NCI-H1092 (cell line): ENCODE measurements at places on chromosomes 2 and 18.
A peak's percentile ranks its signal among the peaks of the same experiment; 100 is the strongest.

- no peak for DNase-seq
These were observed 55.1 kb downstream of the DGKD start for GRCh38 chr2:233409286-233409991.

- peak; percentile 56 for DNase-seq
These were observed 79.8 kb downstream of the RHOB start for GRCh38 chr2:20526708-20527107.

DNA sequence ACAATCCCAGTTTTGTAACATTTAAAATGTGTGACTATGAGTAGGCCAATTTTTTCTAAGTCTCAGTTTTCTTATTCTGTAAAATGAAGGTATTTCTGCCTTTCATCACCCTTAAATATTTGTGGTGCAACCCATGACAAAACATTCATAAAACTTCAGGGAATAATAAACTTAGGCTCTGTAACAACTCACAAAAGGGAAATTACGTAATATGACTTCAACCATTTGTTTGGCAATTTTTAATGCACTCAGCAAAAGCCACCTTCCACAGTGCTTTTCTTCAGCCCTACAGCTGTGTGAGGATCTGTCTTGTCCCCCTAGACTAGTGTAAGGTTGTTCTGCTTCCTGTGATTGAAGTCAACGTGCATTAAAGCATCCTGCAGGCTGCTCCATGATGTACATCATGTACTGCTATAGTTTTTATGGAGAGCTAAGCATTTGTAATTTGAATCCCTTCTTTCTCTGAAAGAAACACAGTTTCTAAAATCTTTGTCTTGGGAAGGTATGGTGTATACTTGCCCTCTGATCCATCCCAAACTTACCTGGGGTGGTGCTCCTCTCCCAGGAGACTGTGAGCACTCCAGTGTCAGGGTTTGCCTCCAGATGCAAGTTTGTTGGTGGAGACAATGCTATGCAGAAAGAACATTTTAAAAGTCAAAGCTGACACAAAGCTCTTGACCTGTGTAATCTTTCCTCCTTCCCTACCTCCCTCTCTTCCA, 39.1 kb downstream of the FN1 start:
- no peak for DNase-seq

GRCh38 chr2:88818381-88818780, 126.9 kb downstream of the RPIA start:
- no peak for DNase-seq

DNA sequence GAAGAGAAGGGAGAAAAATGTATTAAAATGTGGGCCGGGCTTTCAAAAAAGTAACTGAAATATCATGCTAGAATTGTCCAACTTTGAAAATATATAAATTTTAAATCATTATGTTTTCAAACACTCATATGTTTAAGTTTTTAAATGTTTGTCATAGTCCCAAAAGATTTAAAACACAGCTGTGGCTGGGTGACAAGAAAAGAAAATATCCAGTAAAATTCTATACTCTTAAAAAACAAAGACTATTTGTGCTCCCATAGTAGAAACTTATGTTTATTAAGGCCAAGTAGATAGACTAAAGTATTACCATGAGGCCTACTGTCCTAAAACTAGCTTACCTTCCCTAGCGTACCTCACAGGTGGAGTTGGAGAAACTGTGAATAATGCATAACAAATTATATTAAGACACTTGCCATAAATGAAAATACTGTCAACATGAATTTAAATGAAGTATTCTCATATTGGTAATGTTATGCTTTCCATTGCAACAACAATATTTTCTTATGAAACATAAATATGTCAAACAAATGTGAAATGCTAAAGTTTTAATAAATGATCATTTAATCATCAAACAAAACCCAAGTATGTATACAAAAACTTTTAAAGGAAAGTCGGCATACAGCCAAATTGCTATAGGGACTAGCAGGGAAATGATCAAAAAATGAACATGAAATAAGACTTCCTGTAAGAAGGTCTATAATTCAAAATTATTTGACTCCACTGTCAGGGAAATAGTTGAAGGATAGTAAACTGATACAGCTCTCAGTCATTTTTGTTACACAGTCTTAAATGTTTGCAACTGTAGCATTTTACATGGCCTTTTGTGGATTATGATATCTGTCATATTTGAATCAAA, 13.4 kb downstream of the MEIS1 start:
- DNase-seq: no peak

GRCh38 chr18:44798433-44799048, 117.9 kb downstream of the SETBP1 start:
- no peak for DNase-seq

GRCh38 chr2:41949091-41949882, 98.5 kb upstream of the PKDCC start:
- DNase-seq: no peak

- DNase-seq: no peak
These were observed 3.8 kb downstream of the STAM2 start for GRCh38 chr2:152171718-152172117.

DNA sequence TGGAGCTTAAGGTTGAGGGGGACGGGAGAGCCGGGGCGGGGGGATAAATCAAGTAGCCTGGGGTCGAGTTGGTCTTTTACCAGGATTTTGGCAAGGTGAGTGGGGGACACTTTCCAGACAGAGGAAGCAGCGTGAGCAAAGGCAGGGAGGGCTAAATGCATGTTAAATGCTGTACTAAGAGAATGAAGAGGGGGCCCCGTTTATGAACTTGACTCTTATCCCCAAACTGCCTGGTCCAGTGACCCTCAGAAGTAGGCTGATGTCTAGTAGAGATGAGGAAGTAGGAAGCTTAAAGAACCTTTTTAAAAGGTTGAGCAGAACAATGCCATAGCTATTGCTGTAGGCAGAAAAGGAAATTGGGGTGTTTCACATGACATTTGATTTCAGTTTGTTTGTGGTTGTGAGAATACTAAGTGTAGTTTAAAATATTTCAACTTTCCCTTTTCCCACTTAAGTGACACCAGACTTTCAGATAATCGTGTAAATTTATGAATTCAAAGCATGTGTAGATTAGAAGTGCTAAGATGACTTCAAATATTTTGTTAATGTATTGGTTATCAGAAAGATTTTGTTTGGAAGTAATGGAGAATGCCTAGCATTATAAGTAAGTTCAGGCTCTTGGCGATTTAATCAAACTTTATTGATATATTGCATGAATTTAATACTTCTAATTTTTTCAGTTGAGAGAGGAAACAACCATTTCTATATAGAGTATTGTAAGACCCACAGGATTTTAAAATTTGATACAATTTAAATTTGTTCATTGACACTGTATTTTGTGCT, 1.8 kb downstream of the REL start:
- DNase-seq: no peak

DNA sequence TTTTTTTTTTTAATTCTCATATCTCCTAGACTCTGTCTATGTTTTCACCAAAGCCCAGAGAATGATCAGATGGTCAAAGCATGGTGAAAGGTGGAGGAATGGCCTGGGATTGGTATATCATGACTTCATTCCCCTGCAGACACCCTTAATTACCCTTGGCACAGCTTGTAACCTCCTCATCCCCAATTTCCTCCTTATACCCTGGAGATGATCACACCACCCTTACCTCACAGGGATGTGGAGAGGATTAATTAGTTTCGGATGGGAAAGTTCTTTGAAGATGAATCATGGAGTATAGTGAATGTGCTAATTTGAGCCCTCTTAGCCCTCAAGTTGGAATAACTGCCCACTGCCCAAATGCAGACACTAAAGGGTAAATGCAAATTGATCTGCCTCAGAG, 138.0 kb upstream of the LYPD6 start:
- no peak for DNase-seq

DNA sequence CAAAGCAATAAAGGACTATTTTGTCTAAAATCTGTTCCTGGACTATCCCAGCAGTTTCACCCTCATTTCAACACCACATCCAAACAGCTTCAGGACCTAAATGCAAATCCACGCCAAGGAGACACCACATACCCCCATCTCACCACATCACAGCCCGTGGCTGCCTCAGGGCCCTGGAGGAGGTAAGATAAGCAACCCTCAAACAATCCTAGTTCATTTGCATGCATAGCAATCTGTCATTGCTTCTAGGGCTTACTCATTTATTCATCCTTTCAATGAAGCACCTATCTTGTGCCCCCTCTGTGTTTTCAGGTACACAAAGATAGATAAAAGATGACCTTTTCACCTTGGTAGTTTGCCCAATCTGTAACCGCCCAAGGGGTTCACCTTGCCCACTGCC, 86.5 kb downstream of the VSNL1 start:
- DNase-seq: no peak

GRCh38 chr18:44673256-44673880, 7.3 kb upstream of the SETBP1 start:
- no peak for DNase-seq

DNA sequence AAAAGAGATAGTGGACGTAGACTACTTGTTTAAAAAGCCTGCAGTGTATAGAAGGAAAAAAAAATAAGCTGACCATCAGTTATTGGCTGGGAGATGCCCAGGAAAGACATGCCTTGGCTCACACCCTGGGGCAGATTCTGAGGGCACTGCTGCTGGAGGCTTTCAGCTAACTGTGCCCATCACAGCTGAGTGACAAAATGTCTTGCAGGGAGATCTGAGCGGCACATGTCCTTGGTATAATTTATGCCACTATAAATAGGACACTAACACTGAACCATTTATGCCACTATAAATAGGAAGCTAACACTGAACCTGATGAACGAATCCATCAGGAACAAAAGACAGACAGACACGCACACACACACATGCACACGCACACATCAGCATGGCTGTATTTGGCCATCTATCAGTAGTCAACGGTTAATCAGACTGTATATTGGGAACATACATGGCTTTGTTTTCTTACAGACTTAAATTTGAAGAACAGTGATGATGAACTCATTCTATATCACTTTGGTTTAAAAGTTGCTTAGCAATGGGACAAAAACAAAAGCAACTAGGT, 68.2 kb upstream of the NOSTRIN start:
- no peak for DNase-seq

GRCh38 chr2:57372237-57372984, 674.2 kb upstream of the VRK2 start:
- DNase-seq: no peak

- no peak for DNase-seq
These were observed 45.3 kb downstream of the CD28 start for GRCh38 chr2:203751685-203752271.

GRCh38 chr2:27123302-27124150, at the start of gene ABHD1:
Gene ABHD1 (plus strand): TSS chr2:27123815. CDS start chr2:27123949, 134 bp downstream.
- DNase-seq: no peak

GRCh38 chr18:56637176-56637575, 1.2 kb downstream of the TXNL1 start:
- DNase-seq: no peak

DNA sequence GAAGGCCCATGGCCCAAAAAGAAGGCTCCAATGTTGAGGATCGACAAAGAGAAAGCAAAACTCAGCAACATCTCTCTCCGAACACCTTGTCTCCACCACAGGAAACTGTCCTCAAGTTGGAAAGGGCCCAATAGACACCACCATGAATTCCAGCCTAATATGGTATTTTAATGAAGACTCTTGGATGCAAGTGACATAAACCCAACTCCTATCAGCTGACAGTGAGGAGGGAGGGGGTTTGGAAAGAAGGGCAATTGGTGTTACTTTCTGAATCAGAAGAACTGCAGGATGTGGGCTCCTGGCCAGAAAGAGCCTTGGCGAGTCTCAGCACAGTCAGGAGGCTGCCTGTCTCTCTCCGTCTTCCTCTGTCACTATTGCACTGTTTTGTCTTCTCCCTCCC, 40.3 kb upstream of the SIGLEC15 start:
- no peak for DNase-seq

DNA sequence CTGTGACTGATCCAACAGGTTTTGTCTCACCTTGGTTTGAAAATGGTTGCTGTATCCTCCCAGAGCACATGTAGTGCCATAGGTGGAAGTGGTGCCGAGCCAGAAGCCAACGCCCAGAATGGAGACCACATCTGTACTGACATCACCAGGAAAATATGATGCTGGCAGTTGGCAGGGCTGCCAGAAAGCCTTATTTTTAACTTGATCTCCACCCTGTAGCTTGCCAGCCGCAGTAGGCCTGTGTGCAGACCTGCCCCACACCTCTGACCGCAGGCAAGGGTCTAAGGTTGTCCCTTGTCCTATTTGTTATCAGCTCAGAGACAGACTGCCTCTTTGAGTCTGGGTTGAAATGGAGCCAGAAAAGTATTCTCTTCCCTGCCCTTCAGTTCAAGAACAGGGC, 123.5 kb upstream of the EML6 start:
- no peak for DNase-seq

DNA sequence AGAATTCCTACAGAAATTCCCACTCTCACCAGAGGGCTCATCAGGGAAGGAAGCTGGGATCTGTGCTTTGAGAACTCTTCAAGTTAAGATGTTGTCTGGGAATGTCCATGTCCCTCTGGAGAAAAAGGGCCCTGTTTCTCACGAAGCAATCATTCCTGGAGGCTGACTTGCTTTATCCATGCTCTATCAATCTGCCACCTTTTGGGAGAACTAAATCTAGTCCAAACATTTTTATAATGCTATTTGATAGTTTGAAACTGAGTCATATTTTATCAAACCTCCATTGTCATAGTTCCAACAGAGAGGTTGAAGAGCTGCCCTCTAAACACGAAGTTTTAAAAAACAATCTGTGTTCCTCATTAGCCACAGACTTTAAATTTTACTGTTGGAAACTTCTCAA, 219.2 kb downstream of the MTX2 start:
- DNase-seq: no peak
